ENCODE measurements at places on chromosomes 5 and 9.

DNA sequence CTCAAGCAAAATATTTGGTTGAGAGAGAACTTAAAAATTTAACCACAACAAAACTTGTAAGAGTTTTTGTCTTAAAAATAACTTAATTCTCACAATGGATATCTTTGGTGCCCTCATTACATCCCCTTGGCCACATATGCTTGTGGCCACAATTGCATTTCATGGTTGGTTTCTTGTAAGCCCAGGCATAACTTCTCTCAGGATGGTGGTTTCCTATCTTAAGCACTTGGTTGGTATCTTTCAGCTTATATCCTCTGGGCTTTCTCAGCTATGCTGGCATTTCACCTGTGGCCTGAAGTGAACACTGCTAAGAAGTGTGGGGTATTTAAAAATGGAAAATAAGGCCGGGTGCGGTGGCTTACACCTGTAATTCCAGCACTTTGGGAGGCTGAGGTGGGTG, 212.4 kb upstream of the MEF2C start:
- no peak for DNase-seq

- no peak for DNase-seq
Measured at GRCh38 chr9:112037281-112038016, 137.6 kb downstream of the SUSD1 start.

DNA sequence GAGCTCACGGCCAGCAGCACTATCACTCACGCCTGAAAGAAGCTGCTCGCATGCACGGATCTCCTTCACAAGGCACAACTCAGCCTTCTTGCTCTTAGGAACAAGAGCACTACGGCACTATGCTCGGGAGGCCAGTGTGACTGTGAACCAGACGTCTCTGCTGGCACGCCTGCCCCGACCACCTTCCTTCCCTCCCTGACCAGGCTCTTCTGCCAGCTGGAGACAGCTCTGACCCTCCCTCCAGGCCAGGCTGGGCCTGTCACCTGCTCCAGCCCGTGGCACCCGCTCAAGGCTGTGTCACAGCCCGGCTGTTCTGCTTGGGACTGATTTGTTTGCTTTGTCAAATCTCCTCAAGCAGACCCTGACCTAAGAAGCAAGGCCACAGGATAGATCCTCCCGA, 7.0 kb downstream of the TBC1D9B start:
- DNase-seq, result no peak

DNA sequence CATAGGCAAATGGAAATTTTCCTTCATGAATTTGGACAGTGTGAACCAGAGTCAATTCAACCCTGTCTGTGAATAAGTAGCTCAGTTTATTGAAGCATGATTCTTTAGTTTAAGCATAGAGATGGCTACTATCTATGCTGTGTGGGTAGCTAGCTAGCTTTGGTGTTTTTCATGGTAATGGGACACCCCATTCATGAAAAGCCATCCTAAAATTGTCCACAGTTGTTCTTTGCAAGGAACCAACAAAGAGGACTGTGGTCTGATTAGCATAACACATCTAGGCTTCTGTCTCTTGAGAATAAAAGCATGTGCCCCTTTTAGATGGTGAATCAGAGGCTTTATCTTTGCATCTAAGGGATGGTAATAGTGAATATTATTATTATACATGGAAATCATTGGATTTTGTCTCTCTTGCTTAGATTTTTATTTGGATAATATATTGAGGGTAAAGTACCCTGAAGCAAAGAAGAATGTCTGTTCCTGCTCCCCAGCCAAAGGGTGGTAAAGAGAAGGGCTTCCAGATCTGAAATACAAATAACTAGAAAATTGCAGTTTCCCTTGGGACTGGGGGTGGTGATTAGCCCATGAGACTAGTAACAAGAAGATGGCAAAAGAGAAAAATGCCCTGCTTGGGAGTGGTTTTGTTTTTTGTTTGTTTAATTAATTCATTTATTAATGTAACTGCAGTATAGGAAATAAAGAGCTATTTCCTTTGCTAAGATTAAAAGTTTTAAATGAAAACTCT, 624.2 kb upstream of the ZNF608 start:
- no peak for DNase-seq

DNA sequence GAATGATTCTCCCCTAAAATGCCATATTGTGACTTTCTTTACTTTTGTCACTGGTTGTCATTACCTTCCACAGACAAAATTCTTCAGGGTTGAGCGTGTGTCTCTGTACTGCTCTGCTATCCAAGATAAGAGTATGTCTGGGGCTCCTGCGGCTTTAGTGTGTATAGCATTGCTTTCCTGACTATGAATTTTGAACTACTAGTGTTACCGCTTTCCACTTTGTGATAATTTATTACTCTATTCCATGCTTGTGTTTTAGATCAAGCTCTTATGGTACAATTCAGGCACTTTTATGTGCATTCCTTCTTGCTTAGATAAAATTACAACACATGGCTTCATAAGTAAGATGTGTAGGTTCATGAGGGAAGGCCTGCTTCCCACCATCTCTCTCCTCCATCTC, 51.5 kb upstream of the MEF2C start:
- no peak for DNase-seq

- no peak for DNase-seq
Measured at GRCh38 chr5:36743891-36744772, 132.4 kb upstream of the NIPBL start.

- DNase-seq, result no peak
Measured at GRCh38 chr5:33688066-33688465, 203.7 kb downstream of the ADAMTS12 start.

DNA sequence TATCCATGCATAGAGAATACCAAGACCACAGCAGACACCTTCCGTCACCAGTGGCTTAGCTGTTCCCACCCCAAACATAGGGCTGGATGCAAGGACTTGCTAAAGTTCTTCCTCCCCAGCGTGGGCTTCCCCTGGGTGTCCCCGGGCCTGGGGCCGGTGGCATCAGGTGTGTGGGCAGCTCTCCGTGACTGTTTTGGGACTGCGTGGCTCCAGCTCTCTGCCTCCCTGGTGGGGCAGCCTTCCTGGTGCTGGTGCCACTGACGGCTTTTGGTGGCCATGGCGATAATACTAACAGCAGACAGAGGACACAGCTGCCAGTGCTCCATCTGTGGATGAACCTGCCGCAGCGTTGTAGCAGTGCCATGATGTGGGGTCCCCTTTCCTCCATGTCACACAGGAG, 4.9 kb downstream of the CACFD1 start:
- no peak for DNase-seq

GRCh38 chr5:39624268-39624886, 199.6 kb upstream of the DAB2 start:
- DNase-seq, result no peak

GRCh38 chr9:32344551-32345182, 39.8 kb upstream of the ACO1 start:
- no peak for DNase-seq

- DNase-seq, result peak; percentile 7
Measured at GRCh38 chr5:54753034-54753433, 232.4 kb downstream of the ESM1 start.

All from GM12892 (cell line).